CD4-positive, alpha-beta T cell (primary cell): ENCODE measurements at places on chromosomes 12 and 14.

DNA sequence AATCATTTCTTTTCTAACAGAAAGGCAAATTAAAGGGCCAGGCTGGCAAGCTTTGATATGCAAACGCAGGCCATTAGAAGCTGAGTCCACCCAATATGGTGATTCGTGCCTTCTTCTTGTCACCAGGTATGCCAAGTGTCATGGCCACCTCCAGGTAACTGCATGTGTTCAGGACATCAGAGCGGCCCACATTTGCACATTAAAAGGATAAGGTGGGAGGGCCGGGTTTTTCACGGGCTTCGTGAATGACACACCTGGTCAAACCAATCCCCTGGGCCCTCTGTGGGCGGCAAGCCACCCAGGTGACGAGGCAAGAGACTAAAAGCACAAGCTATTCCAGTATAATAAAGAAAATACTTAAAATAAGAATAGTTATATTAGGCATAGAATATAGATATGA, 75.9 kb upstream of the TSPAN11 start:
- no peaks in the 10 kb centered on the region for H3K36me3 ChIP-seq
- peaks cover 10% of the 10 kb centered on the region for H3K4me1 ChIP-seq
- DNase-seq: no peak
- H3K27me3 ChIP-seq: no peaks in the 10 kb centered on the region
- no peak overlapping the region for H3K27ac ChIP-seq

GRCh38 chr12:55704824-55705718, 2.6 kb downstream of the ITGA7 start:
- no peak for DNase-seq
- no peak overlapping the region for H3K4me3 ChIP-seq

DNA sequence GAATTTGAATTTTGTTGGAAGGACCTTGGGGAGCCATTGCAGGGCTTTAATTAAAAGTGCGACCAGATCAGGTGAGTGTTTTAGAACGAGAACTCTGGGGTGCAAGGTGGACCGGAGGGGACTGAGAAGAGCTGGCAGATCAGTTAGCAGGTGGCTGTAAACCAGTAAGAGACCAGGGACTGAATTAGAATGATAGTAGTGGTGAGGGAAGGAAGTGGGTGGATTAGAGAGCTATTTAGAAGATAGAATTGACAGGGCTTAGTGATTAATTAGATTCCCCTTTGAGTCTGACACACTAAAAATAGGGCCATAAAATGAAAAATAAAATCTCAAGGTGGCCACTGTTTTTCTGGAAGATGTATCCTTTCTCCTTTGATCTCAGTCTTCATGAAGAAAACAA, 44.8 kb downstream of the PLXNC1 start:
- no peak overlapping the region for H3K4me3 ChIP-seq
- H3K4me1 ChIP-seq: no peaks in the 10 kb centered on the region
- no peak overlapping the region for H3K27ac ChIP-seq
- no peaks in the 10 kb centered on the region for H3K27me3 ChIP-seq
- DNase-seq: no peak
- peaks cover 3% of the 10 kb centered on the region for H3K36me3 ChIP-seq

- no peak overlapping the region for H3K27ac ChIP-seq
- no peaks in the 10 kb centered on the region for H3K36me3 ChIP-seq
- H3K4me3 ChIP-seq: no peak overlapping the region
- no peak for DNase-seq
- H3K27me3 ChIP-seq: no peaks in the 10 kb centered on the region
- H3K4me1 ChIP-seq: no peaks in the 10 kb centered on the region
Measured at GRCh38 chr14:104243200-104243599, 104.8 kb downstream of the KIF26A start.

DNA sequence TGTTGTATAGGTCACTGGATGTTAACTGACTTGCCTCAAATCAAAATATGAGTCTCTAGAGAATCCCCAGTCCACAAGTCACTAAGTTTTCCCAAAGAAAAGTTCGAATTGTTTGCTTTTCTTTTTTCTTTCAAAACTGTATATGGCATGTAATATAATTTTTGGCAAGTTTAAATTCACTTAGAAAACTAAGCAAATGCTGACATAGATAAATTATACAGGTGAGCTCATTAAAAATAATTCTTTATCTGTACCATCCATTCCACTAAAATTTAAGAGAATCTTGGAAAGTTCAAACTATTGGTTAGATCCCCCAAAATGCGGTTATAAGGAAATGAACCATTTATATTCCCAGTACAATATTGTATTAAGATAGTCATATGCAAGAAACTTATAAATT, 145.6 kb upstream of the AMIGO2 start:
- peaks cover 64% of the 10 kb centered on the region for H3K4me1 ChIP-seq
- H3K36me3 ChIP-seq: peaks cover 82% of the 10 kb centered on the region
- no peaks in the 10 kb centered on the region for H3K27me3 ChIP-seq

- no peak overlapping the region for H3K27ac ChIP-seq
- no peak for DNase-seq
- no peak overlapping the region for H3K4me3 ChIP-seq
- peaks cover 7% of the 10 kb centered on the region for H3K4me1 ChIP-seq
- no peaks in the 10 kb centered on the region for H3K27me3 ChIP-seq
- H3K36me3 ChIP-seq: no peaks in the 10 kb centered on the region
Measured at GRCh38 chr12:122793685-122794106, 19.3 kb downstream of the CCDC62 start.

GRCh38 chr12:90183201-90183600, 474.6 kb upstream of the ATP2B1 start:
- no peak overlapping the region for H3K27ac ChIP-seq
- no peak for DNase-seq
- peaks cover 2% of the 10 kb centered on the region for H3K27me3 ChIP-seq
- no peaks in the 10 kb centered on the region for H3K4me1 ChIP-seq
- H3K4me3 ChIP-seq: no peak overlapping the region

DNA sequence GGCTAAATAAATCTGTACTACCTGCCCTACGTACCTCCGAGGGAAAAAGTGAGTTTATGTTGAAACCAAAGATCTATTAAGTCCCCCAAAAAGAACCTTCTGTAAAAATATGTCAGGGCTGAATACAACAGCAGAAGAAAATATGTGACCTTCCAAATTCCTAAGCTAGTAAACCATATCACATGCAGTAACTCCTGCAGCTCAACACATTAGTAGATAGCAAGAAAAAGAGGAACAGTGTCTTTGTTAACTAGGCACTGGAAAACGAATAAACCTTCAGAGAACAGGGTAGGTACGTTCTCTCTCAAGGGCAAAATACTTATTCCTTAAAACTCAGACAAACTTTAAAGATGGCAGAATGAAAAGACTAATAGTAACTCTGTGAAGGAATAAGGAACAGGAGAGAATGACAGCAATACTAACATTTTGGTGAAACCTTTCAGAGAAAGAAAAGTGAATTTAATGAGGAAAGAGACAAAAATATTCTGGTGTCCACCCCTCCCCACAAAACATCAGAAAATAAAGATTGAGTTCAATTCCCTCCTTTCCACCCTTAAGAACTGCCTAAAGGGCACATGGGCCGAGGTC, 18.0 kb downstream of the CBX5 start:
- H3K4me3 ChIP-seq: no peak overlapping the region
- no peak overlapping the region for H3K27ac ChIP-seq
- no peaks in the 10 kb centered on the region for H3K27me3 ChIP-seq
- peaks cover 7% of the 10 kb centered on the region for H3K36me3 ChIP-seq

GRCh38 chr14:50475460-50475859, 56.9 kb downstream of the MAP4K5 start:
- no peak for DNase-seq
- H3K36me3 ChIP-seq: peaks cover 51% of the 10 kb centered on the region
- H3K4me3 ChIP-seq: no peak overlapping the region
- H3K27ac ChIP-seq: no peak overlapping the region
- no peaks in the 10 kb centered on the region for H3K4me1 ChIP-seq

GRCh38 chr12:97939156-97939555, 476.6 kb downstream of the RMST start:
- no peaks in the 10 kb centered on the region for H3K36me3 ChIP-seq
- no peaks in the 10 kb centered on the region for H3K27me3 ChIP-seq
- H3K4me3 ChIP-seq: no peak overlapping the region
- no peak for DNase-seq
